ENCODE measurements at places on chromosomes 13 and 19. TPM values are rescaled to one million over a fixed set of nuclear protein-coding genes. Genes with fewer than 3 reads are reported as not detected.
A peak's percentile ranks its signal among the peaks of the same experiment; 100 is the strongest.

DNA sequence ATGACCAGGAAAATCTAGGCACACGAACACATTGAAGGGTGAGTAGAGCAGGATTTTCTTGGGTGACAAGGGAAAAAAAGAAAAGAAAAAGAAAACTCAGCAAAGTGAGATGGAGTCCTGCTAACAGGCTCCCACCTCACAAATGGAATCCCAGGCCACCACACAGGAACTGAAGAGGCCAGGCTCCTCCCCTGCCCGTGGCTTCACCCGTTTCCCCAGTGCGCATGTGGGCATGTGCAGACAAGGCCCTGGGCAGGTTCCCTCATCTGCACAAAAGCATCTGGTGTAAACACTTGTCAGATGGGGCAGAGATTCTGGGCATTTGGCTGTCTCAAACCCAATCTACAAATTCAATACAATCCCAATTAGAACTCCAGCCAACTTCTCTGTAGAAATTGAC lies 24.5 kb downstream of the CFAP97D2 start:
- DNase-seq: no peak

The NECTIN2 gene
- total RNA-seq: 110 TPM

DNA sequence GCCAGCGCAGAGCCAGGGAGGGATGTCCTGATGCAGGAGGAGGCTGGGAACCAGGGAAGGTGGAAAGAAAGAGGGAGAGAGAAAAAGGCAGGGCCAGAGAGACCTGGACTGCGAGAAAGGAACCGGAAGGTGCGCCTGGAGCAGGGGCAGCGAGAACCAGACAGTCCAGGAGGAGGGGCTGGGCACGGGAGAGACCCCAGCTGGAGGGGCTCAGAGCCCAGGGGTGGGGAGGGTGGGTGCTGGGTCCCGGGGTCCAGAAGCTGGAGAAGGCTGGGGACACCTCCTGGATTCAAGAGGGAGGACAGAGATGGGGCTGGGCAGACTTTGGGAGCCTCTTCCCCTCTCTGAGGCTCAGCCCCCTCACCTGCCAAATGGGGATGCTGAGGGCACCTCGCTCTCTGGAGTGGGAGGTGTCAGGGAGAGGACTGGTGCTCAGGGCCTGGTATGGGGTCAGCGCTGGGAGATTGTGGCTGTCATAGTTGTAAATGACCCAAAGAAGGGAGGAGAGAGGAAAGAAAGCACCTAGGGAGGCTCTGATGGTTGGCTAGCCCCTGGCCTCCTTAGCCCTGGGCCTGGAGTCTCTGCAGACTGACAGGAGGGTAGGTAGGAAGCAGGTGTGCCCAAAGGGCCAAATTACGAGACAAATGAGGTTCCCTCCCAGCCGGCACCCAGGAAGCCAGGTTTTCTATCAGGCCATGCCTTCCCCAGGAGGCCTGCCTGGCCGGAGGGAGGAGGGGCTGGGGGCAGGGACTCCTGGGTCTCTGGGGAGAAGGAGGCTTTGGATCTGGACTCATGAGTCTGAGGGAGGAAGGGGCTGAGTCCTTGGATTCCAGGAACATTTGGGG lies 1.3 kb upstream of the SPACA6 start:
- no peak for DNase-seq

- no peak for DNase-seq
Observed at GRCh38 chr13:110521946-110522345, 39.6 kb downstream of the RAB20 start.

- no peak for DNase-seq
Observed at GRCh38 chr13:34914416-34914815, 27.7 kb upstream of the NBEA start.

The OR7D2 gene
- total RNA-seq: not detected

- no peak for DNase-seq
Observed at GRCh38 chr13:33937373-33938098, 119.6 kb downstream of the RFC3 start.

DNA sequence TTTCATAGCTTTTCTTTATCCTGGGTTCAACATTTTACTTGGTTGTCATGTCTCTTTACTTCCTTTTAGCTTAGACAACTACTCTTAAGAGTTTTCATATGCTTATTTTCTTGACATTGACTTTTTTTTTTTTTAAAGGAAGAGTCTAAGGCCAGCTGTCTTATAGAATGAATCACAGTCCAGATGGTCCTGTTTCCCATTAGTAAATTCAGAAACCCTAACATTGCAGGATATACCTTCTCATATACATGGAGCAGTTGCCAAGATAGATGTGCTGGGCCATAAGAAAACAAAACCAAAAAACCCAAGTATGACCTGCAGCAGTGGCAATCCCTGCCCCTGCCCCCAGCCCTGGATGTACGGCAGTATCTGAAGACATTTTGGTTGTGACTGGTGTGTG lies 72.8 kb downstream of the COG3 start:
- no peak for DNase-seq

GRCh38 chr19:31350693-31351055 lies 1.4 kb upstream of the TSHZ3 start:
- peak; percentile 60 for DNase-seq

DNA sequence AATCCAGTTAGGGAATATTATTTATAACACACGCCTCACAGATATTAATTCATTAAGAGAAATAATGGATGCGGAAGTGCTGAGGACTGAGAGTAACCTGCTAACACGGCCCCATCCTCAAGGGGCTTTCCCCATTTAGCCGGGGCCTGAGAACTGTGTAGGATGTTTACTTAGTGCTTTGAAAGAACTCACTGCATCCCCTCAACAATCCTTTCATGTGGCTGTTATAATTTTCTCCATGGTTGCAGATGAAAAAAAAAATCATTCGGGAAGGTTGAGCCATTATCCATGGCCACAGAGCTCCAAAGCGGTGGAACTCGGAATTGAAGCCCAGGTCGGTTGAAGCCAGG lies 98.2 kb downstream of the ING1 start:
- DNase-seq: no peak

The LAIR1 gene
- total RNA-seq: 41.9 TPM

The ZNF526 gene
- total RNA-seq: 11.6 TPM

- DNase-seq: no peak
Observed at GRCh38 chr19:29488316-29488715, 37.5 kb upstream of the VSTM2B start.

GRCh38 chr13:102774214-102774568 lies 605 bp upstream of the TEX30 start:
- no peak for DNase-seq

DNA sequence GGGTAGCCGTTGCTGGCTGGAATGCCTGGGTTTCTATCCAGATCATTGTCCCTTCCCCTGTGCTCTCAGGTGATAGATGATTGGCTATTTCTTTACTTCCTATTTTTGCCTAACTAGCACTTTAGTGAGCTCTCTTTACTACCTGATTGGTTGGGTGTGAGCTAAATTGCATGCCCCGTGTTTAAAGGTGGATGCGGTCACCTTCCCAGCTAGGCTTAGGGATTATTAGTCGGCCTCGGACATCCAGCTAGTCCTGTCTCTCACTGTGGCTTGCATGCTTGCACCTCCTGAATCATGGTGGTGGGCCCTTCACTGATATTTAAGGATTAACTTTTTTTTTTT lies 10.1 kb downstream of the TTYH1 start:
- no peak for DNase-seq

DNA sequence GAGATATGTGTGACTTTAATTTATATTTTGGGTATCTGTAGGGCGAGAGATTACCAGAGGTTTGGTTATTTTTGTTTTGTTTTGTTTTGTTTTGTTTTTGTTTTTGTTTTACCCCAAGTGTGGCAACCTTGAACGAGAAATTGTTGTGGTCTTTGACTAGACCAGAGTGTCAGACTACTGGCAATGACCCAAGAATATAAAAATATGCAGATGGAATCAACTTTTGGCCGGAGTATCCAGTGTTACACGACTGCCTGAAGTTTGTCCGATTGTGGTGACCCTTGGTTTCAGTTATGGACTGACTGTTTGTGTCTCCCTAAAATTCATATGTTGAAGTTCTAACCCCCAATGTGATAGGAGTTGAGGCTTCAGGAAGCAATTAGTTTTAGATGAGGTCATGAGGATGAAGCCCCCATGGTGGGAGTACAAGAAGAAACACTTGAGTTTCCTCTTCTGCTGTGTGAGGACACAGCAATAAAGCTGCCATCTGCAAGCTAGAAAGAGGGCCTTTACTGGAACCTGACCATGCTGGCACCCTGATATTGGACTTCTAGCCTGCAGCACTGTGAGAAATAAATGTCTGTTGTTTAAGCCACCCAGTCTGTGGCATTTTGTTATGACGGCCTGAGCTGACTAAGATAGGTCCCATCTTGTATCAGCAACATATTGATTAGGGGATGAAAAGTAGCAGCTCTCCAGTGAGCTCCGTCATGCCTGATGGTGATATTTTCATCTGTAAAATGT lies 261.7 kb downstream of the MTUS2 start:
- DNase-seq: no peak

Data from kidney (tissue), 22 donors.